Psoas muscle (tissue), 8 donors: ENCODE measurements at places on chromosomes 2 and 18. TPM values are rescaled to one million over a fixed set of nuclear protein-coding genes. Genes with fewer than 3 reads are reported as not detected.

DNA sequence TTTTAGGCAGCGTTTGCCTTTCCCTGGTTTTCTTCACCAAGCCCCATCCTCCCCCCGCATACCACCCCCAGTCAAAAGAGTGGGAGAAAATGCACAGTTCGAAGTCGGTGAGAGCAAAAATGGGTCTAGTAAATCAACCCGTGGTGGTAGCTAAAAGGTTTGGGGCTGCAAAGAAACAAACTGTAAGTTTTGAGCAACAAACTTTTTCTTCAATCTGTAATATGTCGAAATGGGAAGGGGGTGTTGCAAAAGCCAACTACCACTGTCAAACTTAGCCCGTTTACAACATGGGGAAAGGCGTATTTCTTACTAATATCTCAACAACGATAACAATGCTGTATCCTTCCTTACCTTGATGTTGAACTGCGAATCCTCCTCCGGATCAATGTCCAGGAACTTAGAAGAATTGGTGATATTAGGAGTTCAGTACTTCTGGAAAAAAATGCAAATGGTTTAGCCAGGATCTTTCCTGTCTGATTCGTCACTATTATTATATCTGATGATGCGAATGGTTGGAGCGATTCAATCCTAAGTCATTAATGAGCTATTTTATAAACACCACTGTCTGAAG, 2.4 kb upstream of the SATB2 start:
- H3K27ac ChIP-seq, result peak overlapping the region; percentile 78
- peak overlapping the region; percentile 91 for H3K4me3 ChIP-seq
- no peak for DNase-seq
- no peaks in the 10 kb centered on the region for H3K36me3 ChIP-seq
- peaks cover 81% of the 10 kb centered on the region for H3K27me3 ChIP-seq
- peaks cover 36% of the 10 kb centered on the region for H3K4me1 ChIP-seq

DNA sequence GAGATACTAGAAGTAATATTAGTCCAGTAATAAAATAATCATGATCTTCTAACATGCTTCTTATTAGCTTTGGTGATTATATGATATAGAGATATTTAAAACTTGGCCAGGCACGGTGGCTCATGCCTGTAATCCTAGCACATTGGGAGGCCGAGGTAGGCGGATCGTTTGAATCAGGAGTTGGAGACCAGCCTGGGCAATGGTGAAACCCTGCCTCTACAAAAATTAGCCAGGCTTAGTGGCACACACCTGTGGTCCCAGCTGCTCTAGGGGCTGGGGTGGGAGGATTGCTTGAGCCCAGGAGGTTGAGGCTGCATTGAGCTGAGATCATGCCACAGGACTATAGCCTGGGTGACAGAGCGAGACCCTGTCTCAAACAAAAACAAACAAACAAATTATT, 87.0 kb downstream of the WDR7 start:
- H3K27me3 ChIP-seq, result no peaks in the 10 kb centered on the region
- no peak for DNase-seq
- H3K4me3 ChIP-seq, result no peak overlapping the region
- H3K27ac ChIP-seq, result no peak overlapping the region
- peaks cover 6% of the 10 kb centered on the region for H3K4me1 ChIP-seq

DNA sequence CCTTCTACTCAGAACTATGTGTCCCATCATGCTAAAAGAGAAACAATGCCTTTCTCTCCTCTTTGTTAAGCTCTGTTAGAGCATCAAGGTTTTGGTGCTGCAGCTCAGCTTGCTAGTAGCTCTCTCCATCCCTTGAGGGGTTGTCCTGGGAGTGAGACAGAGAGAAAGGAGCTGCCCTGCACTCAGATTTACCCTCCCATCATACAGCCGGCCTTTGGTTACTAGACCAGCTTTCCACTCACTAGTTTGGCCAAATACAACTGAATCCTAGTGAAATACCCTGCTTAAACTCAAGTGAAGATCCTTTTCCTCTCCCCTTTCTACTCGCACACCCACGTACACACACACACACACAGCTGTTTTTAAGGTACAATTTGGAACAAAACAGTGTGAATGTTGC, 2.3 kb upstream of the CHN1 start:
- no peak overlapping the region for H3K27ac ChIP-seq
- H3K36me3 ChIP-seq, result no peaks in the 10 kb centered on the region
- no peak for DNase-seq

ST8SIA5 gene
- total RNA-seq, result 9.9 TPM

DUSP19 gene
- 2.5 TPM for total RNA-seq

ZNF513 gene
- total RNA-seq, result 10.7 TPM
